ENCODE measurements at places on chromosomes 12 and 14. TPM values are rescaled to one million over a fixed set of nuclear protein-coding genes. Genes with fewer than 3 reads are reported as not detected.

- DNase-seq, result no peak
Measured at GRCh38 chr12:46473634-46474329, 101.2 kb upstream of the SLC38A2 start.

Gene COQ6
- total RNA-seq, result 17.9 TPM

DNA sequence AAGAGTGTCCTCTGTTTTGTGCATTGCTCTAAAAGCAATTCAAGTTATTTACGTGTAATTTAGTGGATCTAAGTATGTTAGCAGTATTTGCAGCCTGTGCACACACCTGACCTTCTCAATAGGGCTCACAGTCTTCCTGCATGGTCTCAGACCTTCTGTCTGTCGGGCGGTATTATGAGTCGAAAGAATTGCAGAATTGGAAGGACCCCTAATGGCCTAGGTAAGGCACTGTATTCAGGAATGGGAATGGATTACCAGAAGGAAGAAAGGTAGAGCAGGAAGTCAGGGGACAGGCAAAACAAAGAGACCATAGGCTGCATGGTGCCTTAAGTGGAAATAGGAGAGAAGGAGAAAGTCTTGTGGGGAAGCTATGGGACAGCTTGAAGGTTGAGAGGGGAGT is 341.6 kb downstream of the VRK1 start:
- no peak for DNase-seq

Gene PDE3A
- not detected for total RNA-seq

Gene SLCO1A2
- not detected for total RNA-seq

Gene IRAK3
- total RNA-seq, result 3.2 TPM

Gene HOXC12
- not detected for total RNA-seq

GRCh38 chr14:22852599-22852939 is 16.2 kb downstream of the MMP14 start:
- no peak for DNase-seq

GRCh38 chr12:104130760-104131159 is 7.2 kb downstream of the NFYB start:
- no peak for DNase-seq

GRCh38 chr12:52946797-52947547 is 1.9 kb upstream of the KRT18 start:
- DNase-seq, result no peak

DNA sequence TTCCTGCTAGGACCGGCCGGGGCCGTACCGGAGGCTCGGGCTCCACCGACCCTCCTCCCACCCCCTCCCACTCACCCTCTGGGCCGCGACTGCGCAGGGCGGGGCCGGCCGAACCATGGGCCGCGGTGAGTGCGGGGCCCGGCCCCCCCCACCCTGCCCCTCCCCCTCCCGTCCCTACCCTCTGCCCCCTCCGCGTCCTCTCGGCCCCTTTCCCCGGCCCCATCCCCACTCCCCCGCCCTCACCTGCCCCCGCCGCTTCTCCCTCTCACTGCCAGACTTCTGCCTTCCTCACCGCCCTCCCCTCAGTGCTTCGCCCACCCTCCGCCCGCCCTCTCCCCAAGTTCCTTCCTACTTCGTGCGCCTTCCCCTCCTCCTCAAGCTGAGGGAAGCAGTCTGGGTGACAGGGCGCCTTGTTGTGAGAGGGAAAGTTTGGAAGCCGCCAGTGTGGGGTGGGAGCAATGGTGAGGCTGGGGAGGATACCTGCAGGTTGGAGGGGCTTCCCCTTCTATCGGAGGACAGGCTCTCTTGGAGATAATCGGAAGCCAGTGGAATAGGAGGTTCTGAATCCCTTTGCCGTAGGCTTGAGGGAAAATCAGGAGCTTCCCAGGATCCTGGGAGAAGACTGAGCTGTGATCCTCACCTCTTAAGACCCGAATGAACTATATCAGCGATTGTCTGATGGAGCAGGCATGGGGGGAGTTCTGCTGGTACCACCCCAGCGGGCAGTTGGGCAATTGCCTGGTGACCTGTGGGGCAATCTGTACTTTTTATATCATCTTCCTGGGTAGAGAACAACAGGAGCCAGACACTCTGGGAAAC is 472 bp downstream of the MBD6 start:
- no peak for DNase-seq

Gene CFAP54
- 0.17 TPM for total RNA-seq

DNA sequence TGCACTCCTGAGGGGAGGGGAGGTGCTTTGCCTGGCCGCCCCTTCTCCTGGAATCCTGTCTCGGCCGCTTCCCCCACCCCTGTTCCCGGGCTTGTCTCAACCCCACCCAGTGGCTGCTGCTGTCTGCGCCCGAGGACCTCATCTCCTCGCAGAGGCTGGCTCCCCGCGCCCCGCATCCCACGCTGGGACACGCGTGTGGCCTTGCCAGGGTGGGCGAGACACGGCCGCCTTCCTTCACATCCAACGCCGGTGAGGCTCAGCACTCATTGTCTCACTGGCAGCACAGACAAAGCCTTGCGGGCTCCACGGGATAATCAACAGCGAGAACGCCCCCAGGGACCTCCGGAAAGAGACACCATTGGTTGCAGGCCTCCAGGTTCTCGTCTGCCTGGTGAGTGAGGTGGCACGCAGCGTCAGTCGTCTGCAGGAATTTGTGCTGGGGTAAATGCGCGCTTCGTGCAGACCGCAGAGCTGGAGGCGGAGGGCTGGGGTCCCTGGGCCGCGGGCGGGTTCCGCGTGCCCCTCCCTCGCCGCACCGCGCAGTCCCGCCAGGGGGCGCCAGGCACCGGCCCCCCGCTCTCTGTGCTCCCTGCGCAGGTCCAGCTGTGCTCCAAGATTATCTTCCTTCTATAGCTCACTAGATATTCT is 26.8 kb downstream of the CCDC177 start:
- peak; percentile 11 for DNase-seq

- DNase-seq, result no peak
Measured at GRCh38 chr14:68939893-68940613, 39.0 kb downstream of the ACTN1 start.

DNA sequence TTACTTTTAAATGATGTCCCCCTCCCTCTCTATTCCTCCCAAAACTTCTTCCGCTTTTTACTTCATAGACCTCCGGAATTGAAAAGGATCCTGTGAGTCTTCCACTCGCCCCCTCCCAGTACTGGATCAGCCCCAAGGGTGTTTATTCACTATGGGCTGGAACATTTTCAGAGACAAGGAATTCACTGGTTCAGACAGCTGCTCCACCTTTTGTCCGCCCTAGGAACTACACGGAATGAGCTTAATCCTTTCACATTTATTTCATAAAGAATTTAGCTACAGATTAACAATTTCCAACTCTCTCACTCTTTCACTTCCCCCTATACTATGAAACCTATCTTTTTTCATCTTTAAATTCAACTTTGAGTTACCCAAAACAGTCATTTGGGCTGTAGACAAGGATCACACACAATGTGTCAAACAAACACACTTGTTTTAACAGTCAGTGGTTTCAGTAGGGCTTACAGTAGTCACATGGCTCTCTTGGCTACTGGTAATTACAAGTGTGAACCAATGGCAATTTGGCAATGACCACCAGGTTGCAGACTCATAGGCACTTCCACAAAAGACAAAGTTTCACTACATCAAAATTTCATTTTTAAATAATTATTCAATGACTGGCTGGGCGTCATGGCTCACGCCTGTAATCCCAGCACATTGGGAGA is 20.6 kb downstream of the CNIH1 start:
- DNase-seq, result no peak

DNA sequence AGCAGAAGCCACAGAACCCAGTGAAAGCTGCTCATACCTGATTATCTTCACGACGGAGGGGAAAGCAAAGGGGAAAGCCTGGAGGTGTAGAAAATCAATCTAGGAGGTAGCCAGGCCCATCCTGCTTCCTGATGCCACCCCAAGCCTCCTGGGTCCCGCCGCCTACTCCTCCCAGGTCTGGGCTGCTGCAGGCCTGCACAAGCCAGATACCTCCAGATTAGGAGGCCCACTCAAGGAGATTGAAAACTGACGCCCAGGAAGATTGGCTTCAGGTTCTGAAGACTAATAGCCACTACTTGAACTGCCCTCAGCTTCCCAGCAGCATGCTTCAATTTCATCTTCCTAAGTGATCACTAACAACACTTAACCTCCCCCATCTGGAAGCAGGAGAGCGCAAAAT is 87.1 kb downstream of the GCH1 start:
- DNase-seq, result no peak

- DNase-seq, result no peak
Measured at GRCh38 chr12:52185400-52185967, 6.3 kb downstream of the KRT80 start.

DNA sequence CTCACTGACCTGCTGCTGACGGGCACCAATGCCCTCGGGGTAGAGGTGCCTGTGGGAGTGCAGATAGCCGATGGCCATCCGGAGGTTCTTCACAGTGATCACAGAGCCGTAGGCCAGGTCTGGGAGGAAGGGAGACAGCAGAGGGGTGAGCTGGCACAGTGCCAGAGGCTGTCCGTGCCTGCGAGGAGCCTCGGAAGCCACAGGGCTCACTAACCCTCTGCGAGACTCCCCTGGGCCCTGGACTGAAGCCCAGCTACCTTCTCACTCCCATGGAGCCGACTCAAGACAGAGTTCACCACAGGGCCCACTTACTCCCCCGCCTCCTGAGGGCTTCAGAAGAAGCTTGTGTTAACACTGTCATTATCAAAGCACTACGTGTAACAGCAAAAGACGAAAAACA is 24.5 kb downstream of the POMT2 start:
- no peak for DNase-seq

GRCh38 chr12:90261283-90261682 is 552.6 kb upstream of the ATP2B1 start:
- no peak for DNase-seq

- no peak for DNase-seq
Measured at GRCh38 chr14:63949696-63950095, 96.9 kb downstream of the SYNE2 start.

DNA sequence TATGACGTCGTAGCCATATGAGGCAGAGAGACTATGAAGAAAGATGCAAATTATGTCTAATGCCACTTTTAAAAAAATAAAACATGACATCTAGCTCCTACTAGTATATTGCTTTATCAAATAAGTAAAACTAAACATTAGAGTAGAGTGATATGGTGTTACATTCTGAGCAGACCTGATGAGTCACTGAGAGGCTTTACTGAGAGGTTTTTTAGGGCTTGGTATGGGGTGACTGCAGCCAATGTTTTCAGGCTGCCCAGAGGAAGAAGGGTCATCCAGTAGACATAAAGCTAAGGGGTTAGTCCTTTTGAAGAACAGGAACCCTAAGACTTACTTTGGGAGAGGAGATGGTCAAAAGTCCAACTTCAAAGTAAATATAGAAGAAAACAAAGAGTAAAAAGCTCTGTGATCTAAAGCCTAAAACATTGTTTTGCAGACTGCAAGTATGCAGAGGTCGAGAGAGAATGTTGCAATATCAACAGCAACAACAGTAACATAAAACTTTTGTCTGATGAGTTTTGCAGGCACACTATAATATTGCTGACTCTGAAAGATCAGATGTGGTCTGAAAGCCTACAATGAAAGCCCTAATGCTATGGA is 774.7 kb downstream of the TMTC2 start:
- no peak for DNase-seq

- no peak for DNase-seq
Measured at GRCh38 chr12:108576660-108577234, 14.4 kb downstream of the ISCU start.

DNA sequence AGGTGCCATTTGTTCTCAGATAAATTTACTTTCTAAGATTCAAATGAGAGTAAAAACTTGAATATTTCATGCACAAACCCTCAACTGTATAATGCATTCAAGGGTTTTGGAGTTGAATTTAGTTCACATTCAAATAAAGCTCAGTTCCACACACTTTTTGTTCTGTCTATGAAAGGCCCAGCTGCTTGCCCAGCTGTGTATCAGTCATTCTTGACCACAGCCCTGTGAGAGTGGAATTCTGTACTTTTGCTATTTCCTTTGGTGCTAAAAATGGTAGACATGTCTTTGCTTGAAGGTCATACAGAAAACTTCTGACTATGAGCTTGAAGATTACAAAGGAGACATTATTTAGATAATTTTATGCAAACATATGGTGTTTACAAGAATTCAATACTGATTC is 110.4 kb downstream of the KCNC2 start:
- no peak for DNase-seq

Gene RNASE2
- total RNA-seq, result not detected

Gene SLC24A4
- total RNA-seq, result not detected

Gene GRIP1
- not detected for total RNA-seq

GRCh38 chr14:52992236-52992870 is 41.5 kb upstream of the FERMT2 start:
- no peak for DNase-seq

Gene PTPRB
- total RNA-seq, result not detected

DNA sequence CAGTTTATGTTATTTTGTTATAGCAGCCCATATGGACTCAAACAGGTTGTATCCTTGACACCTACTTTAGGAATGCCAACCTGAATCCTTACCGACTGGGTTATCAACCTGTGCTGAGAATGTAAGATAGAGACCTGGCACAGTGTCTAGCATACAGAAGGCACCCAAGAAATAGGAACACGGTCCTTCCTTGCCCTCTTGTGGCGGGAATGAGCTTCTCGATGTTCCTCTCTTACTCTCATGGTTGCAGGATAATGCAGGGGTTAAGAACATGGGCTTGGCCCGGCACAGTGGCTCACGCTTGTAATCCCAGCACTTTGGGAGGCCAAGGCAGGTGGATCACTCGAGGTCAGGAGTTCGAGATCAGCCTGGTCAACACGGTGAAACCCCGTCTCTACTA is 6.5 kb downstream of the C12orf43 start:
- DNase-seq, result no peak

DNA sequence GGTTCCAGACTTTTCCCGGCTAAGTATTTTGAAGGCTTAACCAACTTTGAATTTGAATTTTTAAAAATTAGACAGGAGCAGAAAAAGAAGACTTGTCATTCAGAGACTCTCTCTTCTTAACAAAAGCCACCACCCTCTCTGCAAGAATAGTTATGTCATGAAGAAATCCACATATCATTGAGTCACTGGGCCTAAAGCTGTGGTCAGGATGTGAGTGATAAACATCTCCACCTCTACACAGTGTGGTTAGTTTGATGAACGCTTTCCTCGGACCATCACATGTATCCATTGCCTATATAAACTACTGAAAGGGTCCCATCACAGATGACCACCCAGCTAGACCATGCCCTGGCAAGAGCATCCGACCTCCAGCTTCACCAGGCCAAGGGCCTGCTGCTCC is 226.1 kb downstream of the KSR2 start:
- DNase-seq, result no peak

GRCh38 chr14:31216359-31216758 is 8.8 kb upstream of the HECTD1 start:
- DNase-seq, result no peak

Gene SLC7A7
- total RNA-seq, result 0.61 TPM

DNA sequence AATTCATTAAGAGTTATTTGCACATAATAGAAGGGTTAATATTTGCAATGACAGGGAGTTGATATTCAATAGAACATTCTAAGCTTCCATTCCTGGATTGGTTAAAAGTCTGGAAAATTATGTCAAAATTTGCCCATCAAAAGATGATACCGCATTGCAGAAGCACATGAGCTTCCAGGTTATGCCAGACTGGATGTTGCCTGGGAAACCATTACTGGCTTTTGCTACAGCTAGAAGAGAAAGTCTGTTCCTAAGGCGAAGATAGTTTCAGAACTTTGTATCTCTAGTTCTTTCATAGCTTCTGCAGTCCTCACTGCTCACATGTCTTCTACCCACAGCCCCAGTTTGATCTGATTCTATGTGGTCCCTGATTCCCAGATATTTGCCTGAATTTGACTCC is 122.4 kb upstream of the AMIGO2 start:
- DNase-seq, result no peak

Measured in activated T-helper 1 cell treated with anti-CD3 and anti-CD28 coated beads, Interleukin-12 subunit alpha, Interleukin-12 subunit beta, Interleukin-2, Interleukin-4 antibody, amounts not matched to agents 30 ng/mL and 10 ng/mL and 1 ng/mL, durations not matched to agents 14 hours and 24 hours and 36 hours (primary cell).